Activated CD4-positive, alpha-beta T cell treated with anti-CD3 and anti-CD28 coated beads, Interleukin-2, amount 50 U/mL, for 48 hours (primary cell): ENCODE measurements at places on chromosomes 2 and 18.

- DNase-seq, result no peak
These were observed 105.6 kb upstream of the LDLRAD4 start for GRCh38 chr18:13112982-13113381.

- DNase-seq, result no peak
These were observed 15.9 kb downstream of the ABCG8 start for GRCh38 chr2:43854671-43855070.

GRCh38 chr18:1133541-1133940 is 228.9 kb downstream of the ADCYAP1 start:
- no peak for DNase-seq

GRCh38 chr18:6021306-6022073 is 126.2 kb upstream of the TMEM200C start:
- no peak for DNase-seq

DNA sequence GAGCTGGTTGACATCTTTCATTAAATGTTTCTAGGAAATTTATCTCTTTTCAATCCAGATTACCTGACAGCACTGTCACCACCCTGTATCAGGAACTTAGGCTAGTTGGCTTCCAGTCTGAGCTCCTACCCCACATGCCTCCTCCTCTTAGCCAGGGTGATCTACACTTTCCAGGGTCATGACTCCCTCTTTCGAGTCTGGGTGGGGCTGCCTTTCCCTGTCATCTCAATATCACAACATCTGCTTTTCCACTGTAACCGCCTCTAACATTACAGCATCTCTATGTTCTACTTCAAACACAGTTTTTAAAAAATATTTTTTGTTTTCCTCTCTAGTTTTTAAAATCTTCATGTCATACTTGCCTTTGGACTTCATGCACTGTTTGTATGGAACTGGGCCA is 129.2 kb downstream of the RBMS1 start:
- no peak for DNase-seq

DNA sequence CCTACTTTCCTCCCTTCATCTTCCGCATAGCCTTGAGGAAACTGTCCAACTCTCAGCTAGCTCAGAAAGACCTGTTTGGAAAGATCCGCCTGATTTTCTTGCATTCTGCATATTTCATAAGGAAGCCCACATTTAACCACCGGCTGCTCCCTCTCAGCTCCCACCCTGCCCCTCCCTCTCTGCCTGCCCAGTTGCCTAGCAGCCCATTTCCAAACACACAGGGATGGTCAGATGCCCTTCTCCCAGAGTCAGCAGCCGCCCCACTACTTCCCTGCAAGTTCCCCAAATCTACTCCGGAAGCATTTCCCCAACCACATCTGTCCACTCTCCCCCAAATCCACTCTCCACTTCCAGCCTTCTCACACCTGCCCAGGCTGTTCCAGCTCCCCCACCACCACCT is 96.0 kb downstream of the TNS1 start:
- no peak for DNase-seq

DNA sequence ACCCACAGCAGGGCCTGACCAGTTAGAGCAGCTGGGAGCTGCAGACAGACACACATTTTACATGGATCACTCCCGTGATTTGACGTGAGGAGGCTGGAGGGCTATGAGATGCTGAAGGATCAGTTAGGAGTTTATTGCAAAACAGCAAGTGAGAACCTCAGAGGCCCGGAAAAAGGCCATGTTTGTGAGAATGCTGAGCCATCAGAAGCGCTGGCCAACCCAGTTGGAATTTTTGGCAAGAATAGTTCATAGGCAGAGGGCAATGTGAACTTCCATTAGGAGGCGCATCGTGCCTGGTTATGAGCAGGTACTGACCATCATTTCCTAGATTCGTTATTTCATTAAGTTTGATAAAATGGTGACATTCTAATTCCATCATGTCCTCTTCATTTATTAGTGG is 23.3 kb upstream of the LMAN1 start:
- no peak for DNase-seq

GRCh38 chr2:191056228-191056627 is 42.3 kb upstream of the STAT1 start:
- no peak for DNase-seq

DNA sequence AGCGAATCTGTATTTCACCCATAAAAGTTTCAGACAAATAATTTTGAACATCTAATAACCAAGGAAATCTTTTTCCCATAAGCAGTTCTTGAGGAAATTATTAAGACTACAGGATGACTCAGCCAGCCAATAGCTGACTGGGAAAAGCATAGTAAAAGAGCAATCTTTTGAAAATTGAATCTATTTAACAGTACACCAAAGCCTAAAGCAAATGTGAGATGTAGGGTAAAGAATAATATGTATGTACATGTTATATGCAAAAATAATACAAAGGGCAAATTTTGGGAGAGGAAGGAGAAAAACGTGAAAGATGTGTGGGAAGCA is 12.6 kb upstream of the KDSR start:
- no peak for DNase-seq

- no peak for DNase-seq
These were observed 414.3 kb downstream of the MEIS1 start for GRCh38 chr2:66849153-66849755.

DNA sequence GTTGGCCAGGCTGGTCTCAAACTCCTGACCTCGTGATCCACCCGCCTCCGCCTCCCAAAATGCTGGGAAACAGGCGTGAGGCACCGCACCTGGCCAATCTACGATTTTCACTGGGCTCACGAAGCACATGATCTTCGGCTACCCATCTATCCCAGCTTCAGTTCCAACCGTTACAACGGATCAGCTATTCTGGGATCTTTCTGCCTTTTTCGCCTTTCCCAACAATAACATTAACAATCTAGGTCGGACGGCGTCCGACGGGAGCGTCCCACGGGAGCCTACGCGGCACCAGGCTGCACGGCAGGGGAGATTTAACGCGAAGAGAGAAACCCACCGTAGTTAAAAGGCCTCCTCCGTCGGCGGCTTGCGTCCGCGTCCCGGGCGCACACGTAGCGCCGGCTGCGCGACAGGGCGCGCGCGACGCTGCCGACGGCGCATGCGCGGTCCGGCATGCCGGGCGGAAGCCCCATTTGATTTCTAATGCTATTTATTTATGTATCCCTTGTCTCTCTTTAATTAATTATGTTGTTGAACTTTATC is at the start of gene MSL3B:
TSS of gene MSL3B (minus strand) at position 394 of the 540 bp plus-strand sequence.
- peak; percentile 55 for DNase-seq

GRCh38 chr2:42841344-42841743 is 49.0 kb upstream of the HAAO start:
- DNase-seq, result no peak

- no peak for DNase-seq
These were observed 457.1 kb downstream of the PARD3B start for GRCh38 chr2:205002390-205002789.

GRCh38 chr2:68721482-68722101 is 13.0 kb upstream of the ARHGAP25 start:
- DNase-seq, result peak; percentile 50
